H9 (cell line): ENCODE measurements at places on chromosomes 6 and 20.

DNA sequence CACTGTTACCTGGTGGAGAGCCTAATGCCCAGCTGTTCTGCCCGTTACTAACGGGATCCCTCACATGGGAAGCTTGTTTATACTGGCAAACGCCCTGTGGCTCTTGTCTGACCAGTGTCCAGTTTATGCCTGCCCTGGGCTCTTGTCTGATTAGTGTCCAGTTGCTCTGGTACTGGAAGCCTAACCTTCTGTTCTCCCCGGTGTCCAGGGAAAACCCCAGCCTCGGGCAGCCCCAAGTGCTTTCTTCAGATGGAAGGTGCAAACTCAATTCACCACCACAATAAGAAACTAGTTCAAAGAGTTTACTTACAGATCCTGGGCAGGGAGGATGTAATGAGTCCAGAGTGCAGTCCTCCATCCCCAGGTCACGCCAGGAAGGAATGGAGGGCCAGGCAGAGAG, 148.4 kb downstream of the TBXT start:
- DNase-seq, result no peak

DNA sequence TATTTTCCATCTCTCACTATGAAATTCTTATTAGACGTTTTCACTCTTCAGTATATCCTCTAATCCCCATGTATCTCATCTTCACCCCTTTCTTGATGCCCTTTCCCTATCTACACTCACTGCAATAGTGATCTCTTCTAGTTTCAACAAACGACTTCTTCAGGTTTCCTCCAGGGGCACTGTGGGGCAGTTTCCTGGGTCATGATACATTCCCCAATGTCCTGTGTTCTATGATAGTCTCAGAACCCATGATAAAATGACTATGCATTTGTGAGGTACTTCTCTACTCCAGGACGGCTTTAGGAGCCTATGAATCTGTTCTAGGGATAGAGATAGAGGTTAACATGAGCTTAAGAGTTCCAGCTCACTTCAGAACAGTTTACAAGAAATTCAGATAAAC, 183.3 kb downstream of the FOXC1 start:
- DNase-seq, result peak; percentile 58

- DNase-seq, result no peak
These were observed 102.9 kb downstream of the SLX4IP start for GRCh38 chr20:10537850-10538480.

GRCh38 chr6:40805336-40805735, 218.2 kb upstream of the LRFN2 start:
- no peak for DNase-seq

DNA sequence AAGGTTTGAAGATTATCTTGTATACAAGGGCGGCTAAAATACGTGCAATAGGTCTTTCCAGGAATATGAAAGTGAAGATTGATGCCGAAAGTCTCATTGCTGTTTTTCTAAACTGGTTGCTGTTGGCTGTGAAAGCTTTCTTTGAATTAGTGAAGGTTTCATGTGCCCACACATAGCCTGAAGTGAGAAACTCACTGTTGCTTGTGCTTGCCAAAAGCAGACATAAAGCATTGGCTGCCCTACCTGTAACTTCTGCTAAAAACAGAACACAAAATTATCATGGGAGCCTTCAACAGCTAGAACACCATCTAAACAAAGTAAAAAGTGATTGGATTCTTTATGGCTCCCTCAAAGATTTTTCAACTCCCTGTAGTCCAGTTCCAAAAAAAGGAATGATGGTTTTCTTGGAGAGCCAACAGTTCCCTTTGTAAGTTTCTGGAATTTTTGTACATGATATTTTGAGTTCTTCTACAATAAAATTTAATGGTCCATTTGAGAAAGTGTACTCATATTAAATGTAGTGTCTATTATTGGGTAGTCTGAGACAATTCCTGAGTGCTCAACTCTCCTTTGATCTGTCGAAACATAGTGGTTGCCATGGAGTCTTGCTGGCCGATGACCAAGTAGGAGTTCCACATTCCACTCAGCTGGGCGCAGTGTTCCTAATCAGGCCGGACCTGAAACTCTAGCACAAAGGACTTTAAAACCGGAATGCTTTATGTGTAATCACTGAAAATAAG, 68.5 kb downstream of the PLEKHG1 start:
- DNase-seq, result no peak

- DNase-seq, result no peak
These were observed 2641.1 kb upstream of the DEFB115 start for GRCh38 chr20:28616354-28616753.

GRCh38 chr6:136753624-136754023, 38.7 kb downstream of the MAP3K5 start:
- no peak for DNase-seq
